SK-N-DZ (cell line): ENCODE measurements at places on chromosomes 2 and 18.

DNA sequence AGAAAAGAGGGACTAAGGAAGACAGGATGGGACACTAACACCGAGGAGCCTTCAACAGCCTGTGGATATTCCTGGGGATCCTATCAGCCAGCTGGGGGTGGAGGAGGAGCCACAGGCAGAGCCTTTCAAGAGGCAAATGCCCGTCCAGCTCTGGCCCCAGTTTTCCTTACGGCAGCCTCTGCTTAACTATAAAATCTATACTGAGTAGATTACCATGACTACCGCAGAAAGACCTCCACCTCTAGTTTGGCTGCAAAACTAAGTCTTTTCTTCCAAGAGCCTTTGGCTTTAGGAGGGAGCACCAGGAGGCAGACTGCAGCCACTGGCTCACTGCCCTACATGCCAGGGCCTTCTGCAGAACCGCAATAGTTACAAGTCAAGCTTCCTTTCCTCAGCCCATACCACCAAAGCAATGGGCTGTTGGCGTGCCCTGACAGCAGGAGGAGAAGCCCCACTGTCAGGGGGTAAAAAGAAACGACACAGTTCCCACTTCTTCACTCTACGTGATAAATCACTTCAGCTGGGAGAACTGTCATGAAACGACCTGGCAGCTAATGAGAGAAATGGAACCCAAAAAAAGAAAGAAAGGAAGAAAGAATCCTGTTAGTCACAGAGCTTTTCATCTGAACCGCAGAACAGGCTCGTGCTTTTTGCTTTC, 25.1 kb upstream of the CREB1 start:
- no peak for DNase-seq

DNA sequence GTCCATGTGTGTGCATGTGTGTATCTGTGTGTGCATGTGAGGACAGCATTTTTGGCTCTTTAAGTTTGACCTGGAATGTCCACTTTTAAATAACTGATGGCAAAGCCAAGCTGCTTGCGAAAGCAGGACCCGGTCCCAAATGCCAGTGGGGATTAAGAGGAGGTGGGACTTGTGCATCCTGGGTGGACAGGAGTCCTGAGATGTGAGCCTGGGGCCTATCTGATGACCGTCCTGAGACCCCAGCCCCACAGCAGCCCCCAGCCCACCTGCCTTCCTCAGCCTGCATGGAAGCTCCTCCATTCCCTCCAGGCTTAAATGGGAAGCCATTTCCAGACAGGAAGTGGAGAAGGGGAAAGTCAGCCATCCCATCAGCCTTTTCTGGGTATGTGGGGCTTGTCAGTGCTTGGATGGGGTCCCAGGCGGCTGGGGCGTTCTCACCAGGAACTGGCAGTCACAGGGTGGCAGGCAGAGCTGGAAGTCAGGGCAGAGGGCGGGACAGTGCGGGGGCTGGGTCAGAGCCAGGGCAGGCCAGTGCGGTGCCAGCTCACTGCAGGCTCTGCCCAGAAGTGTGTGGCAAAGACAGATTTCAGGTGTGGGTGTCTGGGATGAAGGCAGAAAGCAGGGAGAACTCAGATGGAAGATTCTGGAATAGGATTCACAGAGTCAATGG, 117.8 kb downstream of the ACKR3 start:
- no peak for DNase-seq

DNA sequence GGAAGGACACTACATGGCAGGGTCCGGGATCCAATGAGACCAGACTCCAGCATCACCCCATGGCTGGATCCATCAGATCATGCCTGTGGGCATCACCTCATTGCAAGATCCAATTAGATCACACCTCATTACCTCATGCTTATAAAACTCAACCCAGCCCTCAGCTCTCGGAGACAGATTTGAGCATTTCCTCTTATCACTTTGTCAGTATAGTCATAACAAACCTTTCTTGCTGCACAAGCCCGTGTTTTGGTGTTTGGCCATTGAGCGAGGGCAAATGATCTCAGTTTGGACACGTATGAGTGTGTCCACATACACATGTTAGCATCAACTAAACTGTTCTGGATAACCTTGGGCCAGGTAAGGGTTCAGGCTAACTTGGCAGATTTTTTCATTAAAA, 58.8 kb downstream of the CCDC195 start:
- DNase-seq, result no peak

- DNase-seq, result no peak
These were observed 2.8 kb downstream of the C1D start for GRCh38 chr2:68059784-68060525.

GRCh38 chr2:46211461-46211860, 85.7 kb upstream of the EPAS1 start:
- DNase-seq, result no peak

DNA sequence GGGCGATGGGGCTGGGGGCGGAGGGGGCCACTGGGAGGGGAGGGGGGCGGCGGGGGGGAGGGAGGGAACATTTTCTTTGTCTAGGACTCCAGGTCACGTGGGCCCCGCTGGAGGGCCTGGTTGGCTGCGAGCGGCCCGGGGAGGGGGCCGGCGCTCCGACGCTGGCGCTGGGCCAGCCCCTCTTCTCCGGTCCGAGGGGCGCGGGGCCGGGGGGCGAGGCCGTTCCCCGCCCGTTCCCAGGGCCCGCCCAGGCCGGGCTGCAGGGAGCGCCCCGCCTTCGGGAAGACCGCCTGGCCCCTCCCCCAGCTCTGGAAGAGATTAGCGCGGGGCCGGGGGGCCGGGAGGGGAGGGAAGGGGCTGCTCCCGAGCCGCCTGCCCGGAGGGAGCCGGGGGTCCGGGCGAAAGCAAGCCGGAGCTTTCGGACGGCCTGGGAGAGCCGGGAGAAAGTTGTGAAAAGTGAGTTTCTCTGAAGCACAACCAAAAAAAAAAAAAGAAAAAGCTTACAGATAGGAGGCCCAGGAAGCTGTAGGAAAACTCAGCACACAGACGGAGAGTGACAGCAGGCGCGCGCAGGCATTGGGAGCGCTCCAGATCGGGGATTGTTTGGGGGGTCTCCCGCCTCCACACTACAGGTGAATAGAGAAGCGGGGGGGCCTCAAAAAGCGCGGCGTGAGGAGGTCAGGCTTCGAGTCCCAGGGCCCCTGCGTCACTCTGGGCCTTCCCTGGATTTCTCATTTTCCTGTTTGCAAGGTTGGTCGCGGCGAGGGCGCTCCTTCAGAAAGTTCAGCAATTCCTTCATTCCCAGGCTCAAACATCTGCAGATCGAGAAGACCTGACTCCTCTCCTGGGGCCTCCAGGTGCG, 84.1 kb upstream of the POMC start:
- peak; percentile 88 for DNase-seq

DNA sequence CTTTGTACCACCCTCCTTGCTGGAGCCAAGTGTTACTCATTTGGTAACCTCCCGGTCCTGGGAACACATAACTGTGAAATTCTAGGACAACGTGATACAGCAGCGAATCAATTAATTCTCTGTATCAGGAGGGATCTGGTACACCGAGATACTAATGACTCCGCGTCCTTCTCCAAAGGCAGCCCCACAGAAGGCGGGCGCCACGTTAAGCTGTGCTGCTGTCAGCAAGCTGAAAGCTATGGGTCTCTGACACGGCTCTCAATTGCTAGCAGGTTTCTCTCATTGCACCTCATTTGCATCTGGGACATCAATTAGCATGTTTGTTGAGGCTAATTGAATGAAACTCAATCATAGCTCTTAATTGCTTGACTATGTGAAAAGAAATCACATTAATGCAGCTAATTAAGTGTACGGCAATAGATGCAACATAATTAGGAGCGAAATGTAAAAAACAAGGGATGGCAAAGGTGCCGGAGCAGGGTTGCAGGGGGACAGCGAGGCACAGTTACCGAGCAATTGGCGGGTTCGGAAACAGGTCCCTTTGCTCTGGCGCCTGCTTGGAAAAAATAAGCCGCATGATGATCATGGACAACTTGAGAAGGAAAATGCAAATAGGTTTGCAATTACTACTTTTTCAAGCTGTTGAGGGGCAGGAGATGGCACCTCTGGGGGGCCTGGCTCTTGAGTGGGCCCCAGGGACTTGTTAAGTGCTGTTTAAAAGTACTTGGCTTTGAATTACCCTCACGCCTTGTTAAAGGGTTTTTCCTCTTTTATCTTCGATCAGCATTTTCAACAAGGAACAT, 264.2 kb downstream of the GBX2 start:
- no peak for DNase-seq

DNA sequence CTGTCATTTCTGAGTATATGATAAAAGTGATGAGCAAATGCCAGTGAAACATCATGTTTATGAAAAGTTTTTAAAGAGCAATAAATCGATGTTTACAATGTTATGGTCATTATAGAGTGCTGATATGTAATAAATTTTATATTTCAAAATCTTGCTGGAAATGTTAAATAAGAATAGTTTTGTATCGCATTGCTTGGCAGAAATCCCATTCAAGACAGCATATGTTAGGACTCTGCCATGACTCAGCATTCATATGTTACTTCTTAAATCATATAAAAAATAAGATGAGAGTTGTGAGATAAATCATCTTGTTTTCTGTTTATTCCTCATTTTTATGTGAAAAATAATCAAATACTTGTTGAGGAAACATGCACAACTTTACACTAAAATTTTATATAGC, 949.9 kb upstream of the NRXN1 start:
- DNase-seq, result no peak

DNA sequence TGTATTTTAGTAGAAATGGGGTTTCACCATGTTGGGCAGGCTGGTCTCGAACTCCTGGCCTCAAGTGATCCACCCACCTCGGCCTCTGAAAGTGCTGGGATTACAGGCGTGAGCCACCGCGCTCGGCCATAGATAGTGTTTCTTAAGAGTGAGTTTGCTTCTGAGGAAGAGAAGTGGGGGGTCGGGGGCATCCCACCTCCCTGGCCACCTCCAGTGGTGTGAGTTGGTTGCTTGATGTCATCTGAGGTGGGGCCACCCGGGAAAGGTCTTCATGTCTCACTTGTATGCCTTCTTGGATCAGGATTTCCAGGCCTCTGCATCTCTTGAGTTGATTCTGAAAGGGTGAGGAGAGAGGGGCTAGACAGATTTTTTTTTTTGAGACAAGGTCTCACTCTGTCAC, 57.1 kb downstream of the AGAP1 start:
- DNase-seq, result no peak

DNA sequence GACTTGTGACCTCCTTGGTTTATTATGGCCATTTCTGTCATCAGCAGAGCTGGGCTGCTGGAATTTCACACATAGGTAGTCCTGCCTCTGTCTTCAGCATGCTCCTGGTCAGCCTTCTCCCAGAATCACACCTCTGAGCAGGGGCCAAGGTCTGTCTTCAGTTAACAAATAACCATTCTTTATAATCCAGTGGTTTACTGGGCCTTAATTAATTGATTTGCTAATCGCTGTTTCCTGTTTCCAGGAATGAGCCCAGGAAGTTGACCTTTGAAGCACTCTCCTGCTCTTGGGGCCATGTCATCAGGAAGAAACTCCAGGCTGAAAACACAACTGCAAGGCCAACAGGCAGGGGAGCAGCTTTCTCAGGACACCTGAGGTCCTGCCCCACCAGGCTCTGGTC, 278.5 kb downstream of the SRBD1 start:
- no peak for DNase-seq

GRCh38 chr18:27141876-27142275, 43.2 kb downstream of the CHST9 start:
- DNase-seq, result no peak

- DNase-seq, result no peak
These were observed 2.5 kb downstream of the IFIH1 start for GRCh38 chr2:162315938-162316337.

- DNase-seq, result no peak
These were observed 54.1 kb upstream of the RAB6C start for GRCh38 chr2:129925381-129925780.

GRCh38 chr2:213766465-213766901, 482.2 kb downstream of the SPAG16 start:
- no peak for DNase-seq

DNA sequence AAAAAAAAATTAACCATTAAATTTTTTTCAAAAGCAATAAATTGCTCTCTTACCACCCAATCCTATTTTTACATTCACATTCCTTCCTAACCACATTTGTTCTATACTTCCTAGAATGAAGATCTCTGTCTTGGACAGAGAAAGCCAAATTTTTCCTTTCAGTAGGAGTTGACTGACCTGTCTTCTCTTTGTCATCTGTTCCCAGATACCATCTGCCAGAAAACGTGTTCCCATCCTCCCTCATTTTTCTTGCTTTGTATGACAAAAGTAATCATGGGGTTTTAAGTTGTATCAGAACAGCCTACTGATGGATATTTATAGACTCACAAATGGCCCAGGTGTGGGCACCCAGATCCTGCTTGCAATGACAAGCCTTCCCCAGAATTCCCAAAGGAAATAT, 182.1 kb downstream of the CYP26B1 start:
- DNase-seq, result no peak

DNA sequence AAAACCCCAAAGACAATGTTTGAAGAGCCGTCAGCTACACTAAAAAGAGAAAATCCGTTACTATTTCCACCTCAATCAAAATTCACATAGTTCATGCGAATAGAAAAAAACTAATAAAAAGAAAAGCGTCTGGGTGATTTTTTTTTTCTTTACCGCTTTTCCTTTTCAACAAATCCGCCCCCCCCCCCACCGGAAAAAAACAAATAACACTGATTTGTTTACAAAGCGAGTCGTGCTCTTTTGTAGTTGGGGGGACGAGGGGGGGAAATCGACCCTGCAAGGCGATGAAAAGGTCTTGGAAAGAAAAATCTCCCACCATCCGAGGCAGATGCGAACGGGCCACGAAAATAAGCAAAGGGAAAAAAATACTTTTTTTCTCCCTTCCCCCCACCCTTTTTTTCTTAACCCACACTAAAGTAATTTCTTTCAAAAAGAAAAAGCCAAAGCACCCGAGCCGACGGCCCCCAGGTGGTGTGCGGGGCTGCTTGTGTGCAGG, 638 bp downstream of the ZNF521 start:
- peak; percentile 11 for DNase-seq

DNA sequence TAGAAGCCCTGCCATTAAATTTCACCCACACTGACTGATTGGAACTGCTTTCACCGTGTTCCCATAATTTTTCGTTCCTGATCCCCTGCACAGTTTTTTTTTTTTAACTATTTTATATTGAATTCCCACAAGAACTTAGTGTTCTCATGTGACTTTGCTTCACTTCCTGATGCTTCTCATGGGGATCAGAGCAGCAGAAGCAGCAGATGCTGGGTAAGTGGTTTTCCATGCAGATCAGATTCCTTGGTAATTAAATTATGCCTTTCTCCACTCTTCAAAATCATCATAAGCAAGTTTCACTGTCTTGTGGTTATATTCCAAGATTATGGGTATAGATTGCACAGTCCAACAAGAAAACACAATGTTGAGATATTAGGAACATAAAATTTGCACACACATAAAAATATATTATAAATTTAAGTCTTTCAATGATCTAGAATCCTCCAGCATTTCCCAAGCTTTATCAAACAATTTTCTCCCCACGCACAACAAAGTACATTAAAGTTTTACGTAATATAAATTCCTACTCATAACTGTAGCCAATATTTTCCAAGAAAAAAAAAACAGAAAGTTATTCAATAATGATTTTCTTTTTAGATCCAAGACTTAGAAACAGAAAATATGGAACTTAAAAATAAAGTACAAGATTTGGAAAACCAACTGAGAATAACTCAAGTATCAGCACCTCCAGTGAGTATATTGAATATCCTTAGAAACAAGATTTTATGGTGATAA, 277.9 kb downstream of the GULP1 start:
- DNase-seq, result peak; percentile 85

GRCh38 chr2:110883406-110883805, 151.0 kb downstream of the ACOXL start:
- DNase-seq, result no peak

GRCh38 chr2:181677912-181678586, 2.3 kb downstream of the NEUROD1 start:
- DNase-seq, result no peak

- peak; percentile 38 for DNase-seq
These were observed 12.4 kb downstream of the DYM start for GRCh38 chr18:49447810-49448745.

- DNase-seq, result no peak
These were observed 231.2 kb upstream of the LINC00305 start for GRCh38 chr18:64380117-64380516.
